Caco-2 (cell line): ENCODE measurements at places on chromosomes 5 and 9. TPM values are rescaled to one million over a fixed set of nuclear protein-coding genes. Genes with fewer than 3 reads are reported as not detected.
A peak's percentile ranks its signal among the peaks of the same experiment; 100 is the strongest.

GRCh38 chr9:115524453-115525059 is 406.6 kb upstream of the TNC start:
- DNase-seq, result peak; percentile 64

Gene CWC27
- 32.9 TPM in 2 replicates for total RNA-seq

GRCh38 chr5:25094219-25094618 is 449.4 kb upstream of the CDH10 start:
- no peak for DNase-seq

Gene DAPK1
- total RNA-seq, result 65.8 and 79.2 TPM in 2 replicates

GRCh38 chr5:6143523-6143922 is 234.8 kb downstream of the MED10 start:
- DNase-seq, result no peak
